Stimulated activated CD8-positive, alpha-beta memory T cell treated with anti-CD3 and anti-CD28 coated beads, Interleukin-12 subunit alpha, Interleukin-12 subunit beta, amount 100 ng/mL, for 1 hour (primary cell): ENCODE measurements at places on chromosomes 1 and 21.

- DNase-seq, result peak; percentile 78
These were observed at the start of gene ELAPOR1 for GRCh38 chr1:109113590-109114341. Gene ELAPOR1 (plus strand): TSS chr1:109114115. CDS start chr1:109114184, 69 bp downstream.

GRCh38 chr1:21072721-21073120, 104.0 kb downstream of the EIF4G3 start:
- DNase-seq, result no peak

DNA sequence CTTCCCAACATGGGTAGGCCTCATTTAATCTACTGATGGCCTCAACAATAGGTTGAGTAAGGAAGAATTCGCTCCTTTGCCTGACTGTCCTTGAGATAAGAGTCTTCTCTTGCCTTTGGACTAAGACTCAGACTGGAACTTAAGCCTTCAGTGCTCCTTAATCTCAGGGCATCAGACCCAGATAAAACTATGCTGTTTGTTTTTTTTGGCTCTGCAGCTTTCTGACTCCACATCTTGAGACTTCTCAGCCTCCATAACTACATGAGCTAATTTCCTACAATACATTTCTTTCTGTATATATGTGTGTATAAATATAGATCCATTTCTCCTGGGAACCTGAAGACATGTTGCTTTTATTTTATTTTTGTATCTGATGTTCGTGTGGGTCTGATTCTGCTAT, 1470.7 kb upstream of the PRMT6 start:
- DNase-seq, result no peak

DNA sequence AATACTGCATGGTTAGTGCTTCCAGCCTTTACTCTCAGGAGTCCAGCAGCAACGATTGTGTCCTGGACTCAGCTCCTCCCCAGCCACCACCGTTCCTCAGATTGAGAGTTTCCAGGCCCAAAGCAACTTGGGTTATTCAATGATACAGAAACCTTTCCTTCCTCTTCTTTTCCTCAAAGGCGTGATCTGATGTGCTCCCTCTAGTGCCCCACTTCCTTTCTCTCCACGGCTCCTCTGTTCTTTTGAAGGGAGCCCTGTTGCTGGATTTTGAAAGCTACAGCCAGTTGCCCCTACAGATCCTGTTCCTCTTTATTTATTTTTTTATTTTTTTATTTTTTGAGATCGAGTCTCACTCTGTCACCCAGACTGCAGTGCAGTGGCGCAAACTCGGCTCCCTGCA, 14.1 kb downstream of the CRP start:
- no peak for DNase-seq

- no peak for DNase-seq
These were observed 860.8 kb downstream of the BRINP3 start for GRCh38 chr1:189616893-189617292.

DNA sequence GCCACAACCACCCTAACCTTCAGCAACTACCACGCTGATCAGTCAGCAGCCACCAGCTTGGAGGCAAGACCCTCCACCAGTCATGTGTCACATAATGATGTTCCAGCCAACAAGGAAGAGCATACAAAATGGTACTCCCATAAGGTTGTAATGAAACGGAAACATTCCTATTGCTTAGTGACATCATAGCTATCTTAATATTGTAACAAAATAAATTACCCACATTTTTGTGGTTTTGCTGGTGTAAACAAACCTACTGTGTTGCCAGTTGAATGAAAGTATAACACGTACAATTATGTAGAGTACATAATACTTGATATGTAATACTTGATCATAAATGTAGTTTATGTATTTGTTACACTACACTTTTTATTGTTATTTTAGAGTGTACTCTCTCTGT, 1363.2 kb upstream of the ADGRL4 start:
- no peak for DNase-seq

DNA sequence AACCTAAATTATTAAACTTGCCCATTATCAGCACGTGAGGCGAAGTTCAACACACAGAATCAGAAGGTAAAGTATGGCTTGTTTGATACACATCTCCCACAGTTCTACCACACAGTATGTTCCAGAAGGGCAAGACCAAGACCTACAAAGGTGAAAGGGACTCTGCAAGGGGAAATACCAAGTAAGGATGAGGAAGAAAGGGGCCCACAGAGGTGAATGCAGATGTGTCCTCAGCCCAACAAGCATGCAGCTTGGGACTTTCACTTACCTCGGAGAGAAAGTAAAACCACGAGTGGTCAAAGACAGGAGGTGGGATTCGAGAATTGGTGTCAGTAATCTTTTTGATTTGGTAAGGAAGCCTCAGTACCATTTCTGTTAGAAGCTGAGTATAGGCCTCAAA, 85.8 kb downstream of the UBR4 start:
- no peak for DNase-seq
